ENCODE measurements at places on chromosomes 6 and 20.

- DNase-seq, result no peak
Measured at GRCh38 chr6:20172842-20173456, 39.3 kb downstream of the MBOAT1 start.

DNA sequence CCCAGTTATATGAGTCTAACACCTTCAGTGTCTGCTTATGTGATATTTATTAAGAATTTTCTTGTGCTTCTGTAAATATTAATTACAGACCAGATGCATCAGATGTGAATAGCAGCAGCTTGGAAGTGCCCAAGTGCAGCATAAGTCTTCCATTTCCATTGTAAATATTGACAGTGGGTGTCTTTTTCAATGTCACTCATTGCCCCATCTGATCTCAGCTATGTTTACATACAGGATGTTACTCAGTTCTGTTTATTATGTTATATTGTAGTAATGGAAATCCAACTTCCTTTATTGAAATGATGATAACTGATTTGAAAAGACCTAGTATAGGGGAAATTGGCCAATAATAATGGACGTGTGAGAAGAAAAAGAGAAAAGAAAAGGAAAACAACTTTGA, 296.7 kb downstream of the SAMD5 start:
- no peak for DNase-seq

DNA sequence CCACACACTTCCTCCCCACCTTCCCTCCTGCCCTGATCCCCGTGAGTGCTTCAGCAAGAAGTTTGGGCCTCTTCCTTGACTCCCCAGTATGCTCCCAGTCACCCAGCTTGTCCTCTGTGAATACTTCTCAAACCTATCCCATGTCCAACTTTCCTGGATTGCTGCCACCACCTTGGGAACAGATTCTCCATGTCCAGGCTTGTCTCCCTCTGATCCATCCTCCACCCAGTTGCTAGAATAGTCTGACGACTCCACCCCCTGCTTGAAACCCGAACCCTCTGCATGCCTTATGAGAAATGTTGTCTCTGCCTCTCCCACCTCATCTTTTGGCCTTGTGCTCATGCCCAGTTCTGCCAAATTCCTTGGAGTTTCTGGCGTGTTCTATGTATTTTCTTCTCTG, 108.0 kb downstream of the PPP1R14C start:
- no peak for DNase-seq

- DNase-seq, result no peak
Measured at GRCh38 chr20:396619-397431, 11.3 kb upstream of the RBCK1 start.

- DNase-seq, result no peak
Measured at GRCh38 chr20:24487648-24488047, 18.2 kb downstream of the SYNDIG1 start.

GRCh38 chr6:8352335-8352965, 82.9 kb downstream of the SLC35B3 start:
- no peak for DNase-seq

GRCh38 chr6:140446241-140446640, 1071.8 kb upstream of the CITED2 start:
- DNase-seq, result no peak

- no peak for DNase-seq
Measured at GRCh38 chr6:117401799-117402198, 23.9 kb downstream of the ROS1 start.

GRCh38 chr6:52840763-52841585, at the start of gene GSTA5:
Gene GSTA5 (minus strand): TSS chr6:52840813.
- no peak for DNase-seq

DNA sequence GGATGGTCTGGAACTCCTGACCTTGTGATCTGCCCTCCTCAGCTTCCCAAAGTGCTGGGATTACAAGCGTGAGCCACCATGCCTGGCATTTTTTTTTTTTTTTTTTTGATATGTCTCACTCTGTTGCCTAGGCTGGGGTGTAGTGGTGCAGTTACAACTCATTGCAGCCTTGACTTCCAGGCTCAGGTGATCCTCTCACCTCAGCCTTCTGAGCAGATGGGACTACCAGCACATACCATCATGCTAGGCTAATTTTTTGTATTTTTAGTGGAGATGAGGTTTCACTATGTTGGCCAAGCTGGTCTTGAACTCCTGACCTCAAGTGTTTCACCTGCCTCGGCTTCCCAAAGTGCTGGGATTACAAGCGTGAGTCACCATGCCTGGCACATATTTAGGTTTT, 34.3 kb downstream of the PHF20 start:
- DNase-seq, result no peak

DNA sequence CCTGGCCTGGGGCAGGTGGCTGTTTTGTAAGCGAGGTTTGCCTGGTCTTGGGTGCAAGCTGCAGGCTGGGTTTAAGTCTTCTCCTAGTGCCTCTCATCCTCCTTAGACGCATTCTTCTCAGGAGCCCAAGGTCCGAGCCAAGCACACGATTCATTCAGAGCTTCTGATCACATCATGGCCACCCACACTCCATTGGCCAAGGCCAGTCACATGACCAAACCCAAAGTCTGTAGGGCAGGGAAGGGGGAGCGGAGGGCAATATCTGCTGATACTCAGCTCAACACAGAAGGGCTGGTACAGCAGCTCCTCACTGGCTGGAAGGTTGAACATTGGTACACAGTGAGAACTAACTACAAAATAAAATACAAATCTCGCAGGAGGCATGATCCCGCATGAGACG, 177.2 kb upstream of the AFDN start:
- DNase-seq, result no peak

- DNase-seq, result no peak
Measured at GRCh38 chr20:12318043-12318442, 400.4 kb downstream of the BTBD3 start.

GRCh38 chr6:50128420-50129005, 78.8 kb upstream of the DEFB112 start:
- DNase-seq, result no peak

GRCh38 chr20:12375967-12376366, 458.3 kb downstream of the BTBD3 start:
- no peak for DNase-seq

DNA sequence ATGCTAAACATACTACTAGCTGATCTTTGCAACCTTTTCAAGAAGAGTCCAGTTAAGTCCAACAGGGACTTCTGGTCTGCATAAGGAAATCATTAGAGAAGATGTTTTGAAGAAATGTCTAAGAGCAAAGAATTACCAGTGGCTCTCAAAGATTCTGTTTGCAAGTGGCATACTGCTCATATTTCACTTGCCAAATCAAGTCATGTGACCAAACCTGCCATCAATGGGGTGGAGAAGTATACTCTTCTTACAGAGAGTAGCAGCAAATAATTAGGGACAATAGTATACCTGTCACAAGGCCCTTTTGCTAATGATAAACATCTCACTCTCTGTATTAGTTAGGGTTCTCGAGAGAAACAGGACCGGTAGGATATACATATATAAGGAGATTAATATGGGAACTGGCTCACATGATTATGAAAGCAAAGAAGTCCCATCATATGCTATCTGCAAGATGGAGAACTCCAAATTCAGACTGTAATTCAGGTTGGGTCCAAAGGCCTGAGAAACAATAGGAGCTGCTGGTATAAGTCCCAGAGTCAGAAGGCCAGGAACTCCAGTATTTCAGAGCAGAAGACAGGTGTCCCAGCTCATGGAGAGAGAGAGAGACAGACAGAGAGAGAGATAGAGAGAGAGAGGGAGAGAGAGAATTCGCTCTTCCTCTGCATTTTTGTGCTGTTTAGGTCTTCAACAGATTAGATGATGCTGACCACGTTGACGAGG, 111.5 kb downstream of the LCA5 start:
- no peak for DNase-seq

Data from right renal pelvis (tissue), 4 donors.